ENCODE measurements at places on chromosomes 11 and 22.
A peak's percentile ranks its signal among the peaks of the same experiment; 100 is the strongest.

- DNase-seq = no peak
Observed at GRCh38 chr11:123391646-123392348, 38.3 kb upstream of the GRAMD1B start.

GRCh38 chr11:35593143-35593542, 25.1 kb upstream of the FJX1 start:
- peak; percentile 83 for DNase-seq

DNA sequence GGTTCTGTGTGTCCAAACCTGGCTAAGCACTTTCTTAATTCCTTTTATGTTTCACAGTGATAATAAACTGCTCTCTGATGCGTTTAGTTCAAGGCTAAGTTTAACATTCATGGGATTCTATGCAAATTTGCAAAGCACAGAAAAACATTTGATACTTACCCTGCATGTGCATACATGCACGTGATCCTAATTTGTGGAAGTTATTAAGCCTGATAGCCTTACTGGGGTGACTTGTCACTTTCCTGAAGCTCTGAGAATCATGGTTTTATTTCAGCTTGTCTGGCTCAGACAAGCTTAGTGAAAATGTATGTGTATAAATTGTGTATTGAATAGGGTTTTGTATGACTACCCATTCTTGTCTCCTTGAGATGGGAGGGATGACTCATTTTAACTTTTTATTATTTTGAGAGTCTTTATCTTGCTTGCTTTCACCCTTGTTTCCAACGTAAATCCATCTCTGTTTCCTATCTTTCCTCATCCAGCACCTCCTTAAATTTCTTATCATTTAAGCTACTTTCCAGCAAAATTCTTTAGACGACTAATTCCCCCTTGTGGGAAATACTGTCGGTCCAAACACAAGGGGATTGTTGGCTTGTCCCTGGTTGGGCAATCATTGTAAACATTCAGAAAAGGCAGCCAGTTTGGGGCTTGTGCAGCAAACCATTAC, 167.1 kb downstream of the C11orf91 start:
- peak; percentile 54 for DNase-seq

DNA sequence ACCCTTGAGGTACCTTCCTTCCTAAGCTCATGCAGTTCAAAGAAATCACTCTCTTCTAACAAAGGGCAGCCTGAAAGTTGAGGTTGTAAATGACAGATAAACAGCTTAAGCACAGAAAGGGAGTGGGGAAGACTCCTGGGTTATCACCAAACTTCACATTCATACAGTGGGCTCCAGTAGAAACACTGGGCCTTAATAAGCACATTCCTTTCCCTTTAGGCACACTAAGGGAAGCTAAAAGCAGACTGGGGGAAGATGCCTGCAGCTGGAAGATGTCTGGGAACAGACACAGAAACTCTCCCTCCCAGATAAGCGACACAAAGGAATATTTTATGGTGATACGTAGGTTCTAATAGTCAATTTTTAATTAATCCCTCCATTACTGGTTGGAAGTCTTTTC, 350.3 kb upstream of the MPPED2 start:
- peak; percentile 27 for DNase-seq

- no peak for DNase-seq
Observed at GRCh38 chr11:45455536-45455935, 169.4 kb upstream of the SYT13 start.

DNA sequence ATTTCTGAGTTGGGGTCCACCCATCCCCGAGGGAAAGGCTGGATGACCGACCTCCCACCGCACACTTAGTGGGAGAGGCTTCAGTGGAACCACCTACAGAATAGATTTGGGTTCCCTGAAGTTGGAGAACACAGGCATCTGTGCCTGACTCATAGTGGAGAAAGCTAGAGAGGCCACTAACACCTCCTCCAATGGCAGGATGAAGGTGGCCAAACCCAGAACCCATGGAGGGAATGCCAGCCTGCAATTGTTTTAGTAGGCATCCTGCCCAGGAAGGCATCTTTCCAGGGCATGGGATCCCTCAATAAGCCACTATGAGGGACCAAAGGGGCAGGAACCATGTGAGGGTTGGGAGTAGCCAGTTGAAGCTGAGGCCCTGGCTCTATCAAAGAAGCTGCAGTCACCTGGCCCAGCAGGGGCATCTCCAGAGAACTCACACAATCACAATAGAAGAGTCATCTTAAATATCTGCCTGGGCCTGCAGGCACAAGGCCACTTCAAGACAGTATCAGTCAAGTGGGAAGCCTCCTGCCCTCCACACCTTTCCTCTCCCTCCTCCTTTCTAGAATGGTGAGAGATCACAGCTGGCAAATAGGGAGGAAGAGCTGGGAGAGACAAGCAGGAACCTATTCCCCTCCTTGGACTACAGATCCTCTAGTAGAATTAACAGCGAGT, 124.1 kb upstream of the CSNK2A3 start:
- no peak for DNase-seq

- DNase-seq = no peak
Observed at GRCh38 chr11:34298871-34299270, 58.9 kb downstream of the ABTB2 start.

DNA sequence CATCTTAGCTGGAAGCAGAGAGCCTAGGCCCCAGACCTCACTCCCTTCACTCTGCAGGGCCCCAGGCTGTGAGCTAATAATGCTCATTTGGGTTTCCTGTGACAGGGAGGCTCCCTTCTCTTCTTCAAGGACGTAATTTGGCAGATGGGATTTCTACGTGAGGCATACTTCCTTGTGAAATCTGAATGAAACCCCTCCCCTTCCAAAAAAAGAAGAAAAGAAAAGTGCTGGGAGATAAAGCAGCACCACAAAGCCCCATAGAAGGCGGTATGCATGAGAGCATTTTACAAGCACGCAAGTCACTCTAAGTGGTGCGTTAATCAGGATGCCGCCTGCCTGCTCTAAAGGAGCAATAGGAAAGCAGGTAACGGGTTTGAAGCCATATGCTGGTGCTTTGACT, 5.7 kb downstream of the P2RX3 start:
- no peak for DNase-seq

- no peak for DNase-seq
Observed at GRCh38 chr11:119100994-119101758, 477 bp downstream of the DPAGT1 start.

- no peak for DNase-seq
Observed at GRCh38 chr11:60482361-60482760, 10.2 kb upstream of the MS4A12 start.

DNA sequence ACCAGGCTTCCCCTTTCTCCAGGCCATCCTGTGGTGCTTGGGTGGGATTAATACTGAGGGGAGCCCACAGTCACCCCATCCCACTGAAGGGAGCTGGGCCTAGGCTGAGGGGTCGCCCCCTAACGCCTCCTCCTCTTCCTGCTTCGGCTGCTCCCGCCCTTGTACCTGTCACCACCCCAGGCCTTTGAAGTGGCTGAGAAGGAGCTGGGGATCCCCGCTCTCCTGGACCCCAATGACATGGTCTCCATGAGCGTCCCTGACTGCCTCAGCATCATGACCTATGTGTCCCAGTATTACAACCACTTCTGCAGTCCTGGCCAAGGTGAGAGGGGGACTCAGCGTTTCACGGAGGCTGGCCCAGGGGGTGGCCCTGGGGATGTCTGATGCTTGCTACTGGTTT, 6.1 kb downstream of the MICALL1 start:
- DNase-seq = no peak

DNA sequence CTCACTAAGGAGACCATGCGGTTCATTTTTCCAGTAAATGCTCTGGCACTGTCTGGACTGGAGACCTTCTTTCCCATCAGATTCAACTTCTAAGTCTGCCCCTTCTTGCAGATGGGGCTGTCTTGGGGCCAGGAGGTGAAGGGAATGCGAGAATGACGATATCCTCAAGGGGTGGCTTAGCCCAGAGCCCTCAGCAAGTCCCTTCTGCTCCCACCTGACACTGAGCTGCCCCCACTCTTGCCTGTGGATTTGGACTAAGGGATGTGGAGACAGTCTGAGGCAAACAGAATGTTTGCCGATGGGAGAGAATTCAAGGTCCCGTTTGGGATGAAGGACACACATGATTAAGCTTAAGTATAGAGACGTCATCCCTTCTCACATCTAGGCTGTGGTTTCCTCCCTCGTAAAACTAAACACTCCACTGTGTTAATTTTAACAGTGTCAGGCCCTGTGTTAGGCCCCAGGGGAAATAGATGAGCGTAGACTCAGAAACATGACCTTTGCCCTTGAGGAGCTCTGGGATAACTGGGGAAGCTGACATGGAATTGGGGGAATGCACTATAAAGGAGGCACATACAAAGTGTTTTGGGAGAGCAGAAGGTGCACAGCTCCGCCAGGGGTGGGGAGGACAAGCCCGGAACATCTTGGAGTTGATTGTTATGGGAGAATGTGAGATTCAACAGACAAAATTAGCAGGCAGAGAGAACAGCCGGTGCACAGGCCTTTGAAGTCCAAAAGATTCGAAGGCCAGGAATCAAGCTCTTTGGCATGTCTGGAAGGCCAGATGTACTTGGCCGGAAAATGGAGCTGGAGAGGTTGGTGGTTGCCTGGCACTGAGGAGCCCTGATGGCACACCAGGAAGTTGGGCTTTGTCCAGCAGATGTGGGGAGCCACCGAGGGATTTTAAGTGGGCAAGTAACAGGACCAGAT, 71.6 kb downstream of the ST3GAL4 start:
- no peak for DNase-seq

DNA sequence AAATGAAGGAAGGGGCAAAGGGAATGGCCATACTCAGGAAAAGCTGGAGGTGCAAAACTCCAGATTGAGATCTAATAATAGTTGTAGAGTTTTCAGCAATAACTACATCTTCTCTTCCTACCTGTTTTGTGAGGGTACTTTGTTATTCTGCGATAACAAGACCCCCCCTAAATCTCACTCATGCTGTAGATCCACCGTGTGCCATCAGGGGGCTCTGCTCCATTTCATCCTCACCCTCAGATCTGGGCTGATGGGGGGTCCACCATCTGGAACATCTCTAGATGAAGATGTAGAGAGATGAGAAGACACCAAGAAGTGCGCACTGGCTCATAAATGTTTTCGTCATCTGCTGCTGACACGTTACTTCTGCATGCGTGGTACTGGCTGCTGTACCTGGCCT, 135.9 kb upstream of the KIRREL3 start:
- DNase-seq = no peak

- DNase-seq = no peak
Observed at GRCh38 chr11:61785837-61786402, 6.5 kb downstream of the TMEM258 start.

DNA sequence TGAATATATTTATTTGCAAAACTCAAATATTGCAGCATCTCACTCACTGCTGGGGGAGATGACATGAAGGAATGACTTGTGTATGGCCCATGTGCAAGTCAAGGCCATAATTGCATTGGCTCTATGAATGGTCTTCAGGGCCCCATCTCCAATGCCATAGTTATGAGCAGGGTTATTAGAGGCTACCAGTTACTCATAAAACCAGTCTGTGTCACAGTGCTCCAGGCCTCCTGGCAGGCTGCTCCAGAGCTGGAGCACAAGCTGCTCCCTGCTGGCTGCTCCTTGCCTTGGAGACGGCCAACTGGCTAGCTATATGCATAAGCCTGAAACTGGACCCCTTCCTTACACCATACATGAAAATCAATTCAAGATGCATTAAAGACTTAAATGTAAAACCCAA, 145.7 kb downstream of the TRPC6 start:
- DNase-seq = no peak

- DNase-seq = peak; percentile 89
Observed at GRCh38 chr11:9568854-9569587, 4.4 kb upstream of the WEE1 start.

DNA sequence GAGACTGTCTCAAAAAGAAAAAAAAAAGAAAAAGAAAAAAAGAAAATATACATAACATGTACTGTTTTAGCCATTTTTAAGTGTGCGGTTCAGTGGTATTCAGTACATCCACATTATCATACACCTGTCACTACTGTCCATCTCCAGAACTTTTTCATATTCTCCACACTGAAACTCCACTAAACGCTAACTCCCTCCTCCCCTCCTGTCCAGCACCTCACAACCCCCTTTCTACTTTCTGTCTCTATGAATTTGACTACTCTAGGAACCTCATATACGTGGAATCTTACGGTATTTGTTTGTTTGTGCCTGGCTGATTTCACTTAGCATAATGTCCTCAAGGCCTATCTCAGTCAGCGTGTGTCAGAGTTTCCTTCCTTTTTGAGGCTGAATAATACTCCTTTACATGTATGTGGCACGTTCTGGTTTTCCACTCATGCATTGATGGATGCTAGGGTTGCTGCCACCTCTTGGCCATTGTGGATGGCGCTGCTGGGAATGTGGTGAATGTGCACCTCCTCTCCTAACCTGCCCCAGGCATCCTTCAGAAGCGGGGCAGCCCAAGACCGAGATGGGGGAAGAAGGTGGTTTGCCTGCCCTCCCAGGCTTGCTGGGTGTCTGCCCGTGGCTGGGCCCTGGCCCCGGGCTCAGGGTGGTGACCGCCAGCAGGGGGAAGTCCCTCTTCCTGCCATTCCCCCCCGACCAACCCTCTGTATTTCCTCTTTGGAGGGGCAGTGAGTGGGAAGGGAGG, 60.5 kb downstream of the BCR start:
- DNase-seq = no peak

GRCh38 chr11:18366286-18366685, 28.1 kb upstream of the LDHA start:
- DNase-seq = no peak

GRCh38 chr11:8055091-8055835, 25.7 kb upstream of the TUB start:
- no peak for DNase-seq

- DNase-seq = peak; percentile 61
Observed at GRCh38 chr11:122146475-122146874, 30.5 kb upstream of the BLID start.

DNA sequence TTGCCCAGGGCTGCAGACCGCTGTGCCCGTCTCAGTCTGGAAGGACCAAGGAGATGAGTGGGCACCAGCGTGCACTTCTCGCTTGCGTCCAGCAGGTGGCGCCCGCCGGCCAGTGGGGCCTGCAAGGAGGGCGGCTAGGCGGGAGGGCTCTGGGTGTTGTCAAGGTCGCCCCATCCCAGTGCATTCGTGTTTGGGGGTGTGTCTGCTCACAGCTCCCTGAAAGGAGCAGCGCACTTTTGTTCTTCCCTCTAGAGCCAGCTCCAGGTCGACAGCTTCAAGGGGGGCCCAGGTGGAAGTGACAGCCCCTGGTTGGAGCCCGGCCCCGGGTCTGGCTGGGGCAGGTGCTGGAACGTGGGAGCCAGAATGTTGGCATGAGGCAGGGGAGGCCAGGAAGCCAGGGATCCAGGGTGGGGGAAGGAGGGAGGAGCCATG, 23.4 kb upstream of the MPPED1 start:
- peak; percentile 45 for DNase-seq

- DNase-seq = no peak
Observed at GRCh38 chr22:37282385-37282677, at the start of gene CYTH4. Gene CYTH4 (plus strand): TSS chr22:37282508. CDS start chr22:37282570, 62 bp downstream.

GRCh38 chr11:67022961-67023956, at the start of gene SYT12:
Gene SYT12 (plus strand): TSS chr11:67023134. CDS start chr11:67030145, 7,011 bp downstream.
- no peak for DNase-seq

GRCh38 chr22:48953830-48954229, 873.8 kb downstream of the BRD1 start:
- no peak for DNase-seq
